ENCODE measurements at places on chromosomes 5 and 9.

DNA sequence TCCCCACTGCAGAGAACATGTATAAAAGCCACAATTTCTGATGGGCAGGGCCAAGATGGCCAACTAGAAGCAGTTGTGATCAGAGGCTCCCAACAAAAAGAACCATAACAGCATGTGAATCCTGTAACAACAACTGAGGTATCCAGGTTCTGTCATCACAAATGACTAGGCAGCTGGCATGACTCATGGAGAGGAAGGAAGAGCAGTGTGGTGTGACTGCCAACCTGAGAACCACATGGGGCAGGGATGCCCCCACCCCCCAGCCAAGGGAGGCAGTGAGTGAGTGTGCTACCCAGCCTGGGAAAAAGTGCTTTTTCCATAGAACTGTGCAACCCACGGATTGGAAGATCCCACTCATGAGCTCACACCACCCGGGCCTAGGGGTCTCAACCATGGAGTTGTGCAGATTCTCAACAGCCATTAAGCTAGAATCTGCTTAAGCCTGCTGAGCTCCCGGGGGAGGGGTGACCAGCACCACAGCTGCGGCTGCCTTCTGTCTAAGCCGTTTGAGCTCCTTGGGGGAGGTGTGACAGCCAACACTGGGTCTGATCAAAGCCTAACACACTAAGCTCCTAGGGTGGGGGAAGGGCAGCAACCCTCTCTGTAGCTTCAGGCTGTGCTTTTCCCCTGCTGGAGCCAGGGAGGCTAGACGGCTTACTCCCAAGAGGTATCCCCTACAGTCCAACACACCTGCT, 80.1 kb upstream of the DMAC1 start:
- peak; percentile 83 for DNase-seq

GRCh38 chr5:80754900-80755299, 100.1 kb upstream of the DHFR start:
- no peak for DNase-seq

GRCh38 chr5:174423558-174423957, 300.8 kb upstream of the MSX2 start:
- no peak for DNase-seq

DNA sequence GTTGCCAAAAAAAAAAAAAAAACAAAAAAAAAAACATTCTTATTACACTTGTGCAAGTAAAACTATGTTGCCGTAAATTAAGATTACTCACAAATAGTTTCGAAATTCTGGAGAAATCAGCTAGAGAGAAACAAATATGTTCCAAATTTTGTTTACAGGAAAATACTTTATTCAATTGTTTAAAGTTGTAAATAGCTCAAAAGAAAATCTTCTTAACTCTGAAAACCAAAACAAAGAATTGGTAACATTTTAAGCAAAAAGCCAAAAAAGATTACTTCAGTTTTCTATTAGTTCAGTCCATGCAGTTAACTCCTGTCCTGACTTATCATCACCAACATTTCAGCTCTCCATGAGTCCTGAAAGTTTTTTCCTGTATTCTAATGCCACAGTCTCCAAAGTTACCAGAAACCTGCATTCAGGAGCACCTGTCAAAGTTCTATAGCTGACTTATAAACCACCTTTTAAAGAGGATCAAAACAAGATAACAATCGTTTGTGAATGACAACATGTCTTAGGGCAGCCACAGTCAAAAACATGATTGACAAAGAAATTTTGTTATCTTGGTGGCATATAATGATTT, 194.1 kb downstream of the RANBP17 start:
- DNase-seq: no peak

- no peak for DNase-seq
These were observed 20.7 kb upstream of the SLC25A48 start for GRCh38 chr5:135813758-135814157.

DNA sequence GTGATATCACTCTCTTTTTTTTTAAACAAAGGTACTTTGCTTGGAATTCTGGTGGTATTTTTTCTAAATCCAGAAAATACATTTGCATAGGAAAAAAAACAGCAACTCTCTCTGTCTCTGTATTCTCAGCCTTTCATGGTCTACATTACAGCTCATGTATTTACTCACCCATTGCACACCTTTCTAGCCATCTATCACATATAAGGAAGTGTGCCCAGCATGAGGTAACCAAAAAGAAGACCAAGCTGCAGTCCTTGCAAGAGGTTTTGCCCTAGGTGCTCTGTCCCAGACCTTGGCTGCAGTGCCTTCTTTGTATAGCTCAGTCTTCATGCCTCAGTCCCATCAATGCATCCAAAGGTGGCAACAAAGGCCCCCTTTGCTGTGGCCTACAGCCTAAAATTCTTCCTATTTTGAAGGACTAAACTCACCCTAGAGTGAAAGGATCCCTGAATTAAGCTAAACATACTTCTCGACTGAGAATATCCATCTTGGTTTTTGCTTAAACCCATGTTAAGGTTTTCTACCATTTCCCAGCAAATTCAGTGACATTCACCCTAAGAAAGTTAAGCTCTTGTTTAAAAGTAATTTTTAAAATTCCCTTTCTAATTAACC, 446.4 kb downstream of the KIF4B start:
- no peak for DNase-seq

DNA sequence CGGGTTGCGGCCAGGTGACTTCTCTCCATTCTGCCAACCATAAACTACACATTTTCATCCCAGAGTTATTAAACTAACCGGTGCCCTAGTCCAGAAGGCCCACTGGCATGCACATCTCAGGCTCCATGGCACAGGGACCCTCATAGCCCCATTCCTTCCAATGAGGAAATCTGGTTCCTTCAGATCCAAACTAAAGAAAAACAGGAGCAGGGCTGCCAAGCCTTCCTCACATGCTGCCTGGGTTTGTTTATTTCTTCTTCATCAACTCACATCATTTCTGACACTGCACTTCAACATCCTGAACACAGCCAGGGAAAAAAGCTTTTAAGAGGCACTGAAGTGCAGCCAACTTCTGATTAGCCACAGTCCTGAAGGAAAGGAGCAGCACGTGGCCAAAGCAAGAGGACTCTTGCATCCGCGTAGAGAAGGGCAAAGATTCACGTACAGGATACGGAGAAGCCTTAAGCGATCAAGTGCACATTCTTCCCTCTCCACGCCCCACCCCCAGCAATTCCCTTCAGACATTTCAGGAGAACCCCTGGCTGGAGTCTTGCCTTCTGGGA, 22.5 kb downstream of the LHFPL2 start:
- DNase-seq: no peak

- no peak for DNase-seq
These were observed 186.8 kb downstream of the SNX18 start for GRCh38 chr5:54704333-54704732.

DNA sequence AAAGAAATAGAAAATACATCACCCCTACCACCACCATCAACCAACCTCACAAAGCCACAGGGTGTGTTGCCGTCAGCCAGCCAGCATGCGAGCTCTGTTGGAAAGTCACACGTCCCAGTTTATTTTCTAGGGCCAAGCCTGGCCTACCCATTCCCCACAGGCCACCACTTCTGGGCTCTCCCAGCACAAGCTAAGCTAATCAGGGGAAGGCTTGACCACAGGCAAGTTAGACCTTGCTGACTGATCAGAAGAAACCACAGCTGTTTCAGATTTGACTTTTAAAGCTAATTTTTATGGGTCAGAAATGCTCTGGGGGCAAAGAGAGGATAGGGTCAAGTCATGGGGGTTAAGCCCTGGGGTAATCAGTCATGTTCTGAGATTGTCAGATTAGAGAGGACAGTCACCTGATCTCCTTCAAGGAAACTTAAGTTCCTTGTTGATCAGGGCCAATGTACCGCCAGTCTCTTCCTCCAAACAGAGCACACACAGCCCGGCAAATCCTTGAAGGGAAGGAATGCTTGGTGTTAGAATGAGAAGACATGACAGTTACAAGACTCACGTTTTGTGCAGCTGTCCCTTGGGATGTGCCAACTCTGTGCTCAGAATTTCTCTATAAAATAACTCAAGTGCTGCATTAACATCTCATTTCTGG, 7.6 kb downstream of the SHB start:
- DNase-seq: no peak

DNA sequence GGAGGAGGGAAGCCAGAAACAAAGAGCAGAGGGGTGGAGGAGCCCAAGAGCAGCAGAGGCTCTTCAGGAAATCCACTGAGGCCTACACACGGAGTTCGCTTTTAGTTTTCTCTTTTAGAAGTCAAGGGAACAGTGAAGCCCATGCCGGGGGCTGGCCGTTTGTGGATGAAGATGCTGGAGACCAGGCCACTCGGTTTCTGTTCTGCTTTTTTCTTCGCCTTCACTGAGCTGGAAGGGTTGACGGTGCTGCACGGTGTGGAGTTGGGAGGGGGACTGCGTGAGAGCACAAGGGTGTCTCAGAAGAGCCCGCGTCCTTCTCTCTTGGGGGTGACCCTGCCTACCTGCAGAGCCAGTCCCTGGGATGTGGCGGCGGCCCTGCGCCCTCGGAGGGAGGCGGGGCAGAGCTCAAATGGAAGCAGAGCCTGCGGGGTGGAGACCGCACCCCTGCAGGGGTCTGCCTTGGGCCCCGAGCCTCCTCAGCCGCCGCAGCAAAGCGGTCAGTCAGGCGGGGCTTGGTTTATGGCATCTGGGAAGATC, 68.5 kb upstream of the CACNA1B start:
- DNase-seq: no peak

GRCh38 chr9:33114746-33115145, 38.3 kb upstream of the SMU1 start:
- no peak for DNase-seq

GRCh38 chr5:100043475-100043874, 491.7 kb upstream of the FAM174A start:
- DNase-seq: no peak

- no peak for DNase-seq
These were observed 126.7 kb downstream of the C9orf50 start for GRCh38 chr9:129494113-129494789.

GRCh38 chr5:120083851-120084542, 380.1 kb upstream of the PRR16 start:
- DNase-seq: peak; percentile 30

DNA sequence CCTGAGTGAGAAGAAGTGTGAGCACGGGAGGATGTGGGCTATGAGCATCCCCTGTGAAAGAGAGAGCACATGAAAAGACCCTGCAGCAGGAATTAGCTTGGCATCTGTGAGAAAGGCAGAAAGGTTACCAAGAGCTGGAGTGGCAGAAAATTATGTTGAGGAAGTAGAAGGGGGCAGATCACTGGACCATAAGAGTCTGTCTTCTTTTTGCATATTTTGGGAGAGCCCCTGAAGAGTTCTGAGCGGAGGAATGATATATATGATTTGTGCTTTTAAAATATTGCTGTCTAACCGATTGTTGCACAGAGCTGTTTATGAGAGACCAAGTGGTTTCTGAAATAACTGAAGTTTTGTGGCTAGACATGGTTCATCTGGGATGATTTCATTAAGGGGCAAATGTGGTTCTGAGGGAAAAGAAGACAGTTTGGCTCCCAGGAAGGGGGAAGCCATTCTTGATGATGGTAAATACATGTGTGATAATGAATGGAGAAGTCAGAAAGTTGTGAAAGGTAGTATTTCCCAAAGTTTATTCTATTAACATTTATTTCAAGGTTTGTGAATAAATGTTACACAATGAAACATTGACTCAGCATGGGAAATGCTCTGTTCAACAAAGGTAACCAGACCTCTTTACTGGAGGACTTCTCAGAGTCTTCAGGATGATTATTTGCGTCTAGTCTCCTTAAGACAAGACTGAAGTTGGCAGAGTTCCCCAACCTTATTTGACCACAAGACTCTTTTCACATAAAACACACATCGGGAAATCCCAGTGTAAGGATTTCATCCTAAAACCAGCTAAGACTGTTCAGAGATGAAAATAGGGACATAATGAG, 31.5 kb upstream of the ADRB2 start:
- no peak for DNase-seq

GRCh38 chr5:133015466-133015865, 10.9 kb downstream of the ZCCHC10 start:
- DNase-seq: no peak

- DNase-seq: no peak
These were observed 4.5 kb downstream of the STOM start for GRCh38 chr9:121365564-121365963.

DNA sequence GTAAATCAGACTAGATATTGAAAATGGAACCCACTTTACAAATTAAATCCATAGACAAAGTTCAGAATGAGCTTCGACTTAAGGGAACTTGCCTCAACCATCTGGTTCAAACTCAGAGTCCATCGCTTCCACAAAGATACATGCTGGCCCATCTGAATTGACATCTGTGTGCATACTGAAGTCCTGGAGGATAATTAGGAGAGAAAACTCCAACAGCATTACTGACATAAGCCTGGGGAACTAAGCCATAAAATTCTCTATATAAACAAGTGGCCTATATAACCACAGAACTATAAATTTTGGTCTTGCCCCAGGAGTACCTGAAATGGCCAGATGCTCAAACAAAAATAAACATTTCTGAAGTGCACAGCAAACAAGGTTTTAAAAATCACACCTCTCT, 94.4 kb downstream of the IZUMO3 start:
- no peak for DNase-seq

GRCh38 chr5:106874974-106875373, 795.8 kb downstream of the EFNA5 start:
- no peak for DNase-seq

GRCh38 chr9:437574-438001, 222.9 kb downstream of the DOCK8 start:
- no peak for DNase-seq

DNA sequence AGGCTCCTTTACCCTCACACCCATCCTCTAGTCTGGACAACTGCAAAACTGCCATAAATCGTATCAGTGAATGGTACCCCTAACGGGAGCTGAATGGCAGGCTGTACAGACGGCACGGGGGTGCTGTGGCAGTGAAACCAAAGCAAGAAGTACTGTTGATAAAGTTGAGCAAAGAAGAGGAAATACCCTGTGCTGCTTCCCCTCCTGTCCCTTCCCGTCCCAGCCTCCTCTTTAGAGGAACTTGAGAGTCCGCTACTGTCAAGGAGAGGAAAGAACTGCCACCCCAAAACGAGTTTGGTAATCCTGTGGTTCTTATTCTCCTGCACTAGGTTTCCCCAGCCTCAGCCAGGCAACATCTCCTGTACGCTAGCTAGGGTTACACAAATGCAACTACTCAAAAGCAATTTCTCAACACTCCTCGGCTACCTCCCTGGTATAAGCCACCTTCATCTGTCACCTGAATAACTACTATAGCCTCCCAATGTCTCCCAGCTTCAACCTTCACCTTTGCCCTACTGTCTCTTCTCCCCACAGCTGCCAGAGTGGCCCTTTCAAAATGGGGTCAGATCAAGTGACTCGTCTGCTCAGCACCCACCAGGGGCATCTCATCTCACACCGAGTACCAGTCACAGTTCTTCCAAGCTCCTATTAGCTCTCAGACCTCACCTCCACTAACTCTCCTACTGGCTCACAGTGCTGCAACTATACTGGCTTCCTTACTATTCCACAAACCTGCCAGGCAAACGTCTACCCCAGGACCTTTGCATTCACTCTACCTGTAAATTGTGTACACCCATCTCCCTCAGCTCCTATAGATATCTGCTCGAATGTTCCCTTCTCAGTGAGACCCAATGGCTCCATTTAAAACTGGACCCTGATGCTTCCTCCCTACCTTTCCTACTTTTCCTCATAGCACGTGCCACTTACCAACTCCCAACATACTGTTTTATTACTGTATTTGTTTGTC, 4.1 kb downstream of the GLRX start:
- no peak for DNase-seq

GRCh38 chr5:22669345-22669744, 183.8 kb downstream of the CDH12 start:
- DNase-seq: no peak

GRCh38 chr5:154610321-154611154, 132.5 kb upstream of the HAND1 start:
- DNase-seq: peak; percentile 92
